ENCODE measurements at places on chromosomes 4 and X.

GRCh38 chr4:90542216-90542615, 415.0 kb downstream of the CCSER1 start:
- no peak for DNase-seq

DNA sequence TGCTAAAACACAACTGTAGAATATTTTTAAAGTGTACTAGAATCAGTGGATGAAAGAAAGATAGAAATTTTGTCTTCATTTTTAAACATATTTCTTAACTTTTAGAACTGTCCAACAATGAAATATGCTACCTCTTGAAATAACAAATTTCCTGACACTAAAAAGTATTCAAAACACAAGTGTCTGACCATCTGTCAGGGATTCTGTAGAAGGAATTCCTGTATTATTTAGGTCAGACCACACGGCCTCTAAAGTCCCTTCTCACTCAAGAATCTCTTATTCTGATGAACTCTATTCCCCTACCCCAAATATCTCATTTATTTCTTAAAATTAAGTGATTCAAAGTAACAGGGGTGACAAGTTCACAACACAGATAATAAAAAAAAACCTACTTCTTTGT, 99.1 kb downstream of the MAML3 start:
- DNase-seq = no peak

GRCh38 chr4:130053723-130054122, 957.8 kb downstream of the C4orf33 start:
- no peak for DNase-seq

GRCh38 chr4:102687373-102687981, 73.3 kb downstream of the MANBA start:
- no peak for DNase-seq

- DNase-seq = no peak
These were observed 134.5 kb upstream of the RASGEF1B start for GRCh38 chr4:81606166-81606565.

DNA sequence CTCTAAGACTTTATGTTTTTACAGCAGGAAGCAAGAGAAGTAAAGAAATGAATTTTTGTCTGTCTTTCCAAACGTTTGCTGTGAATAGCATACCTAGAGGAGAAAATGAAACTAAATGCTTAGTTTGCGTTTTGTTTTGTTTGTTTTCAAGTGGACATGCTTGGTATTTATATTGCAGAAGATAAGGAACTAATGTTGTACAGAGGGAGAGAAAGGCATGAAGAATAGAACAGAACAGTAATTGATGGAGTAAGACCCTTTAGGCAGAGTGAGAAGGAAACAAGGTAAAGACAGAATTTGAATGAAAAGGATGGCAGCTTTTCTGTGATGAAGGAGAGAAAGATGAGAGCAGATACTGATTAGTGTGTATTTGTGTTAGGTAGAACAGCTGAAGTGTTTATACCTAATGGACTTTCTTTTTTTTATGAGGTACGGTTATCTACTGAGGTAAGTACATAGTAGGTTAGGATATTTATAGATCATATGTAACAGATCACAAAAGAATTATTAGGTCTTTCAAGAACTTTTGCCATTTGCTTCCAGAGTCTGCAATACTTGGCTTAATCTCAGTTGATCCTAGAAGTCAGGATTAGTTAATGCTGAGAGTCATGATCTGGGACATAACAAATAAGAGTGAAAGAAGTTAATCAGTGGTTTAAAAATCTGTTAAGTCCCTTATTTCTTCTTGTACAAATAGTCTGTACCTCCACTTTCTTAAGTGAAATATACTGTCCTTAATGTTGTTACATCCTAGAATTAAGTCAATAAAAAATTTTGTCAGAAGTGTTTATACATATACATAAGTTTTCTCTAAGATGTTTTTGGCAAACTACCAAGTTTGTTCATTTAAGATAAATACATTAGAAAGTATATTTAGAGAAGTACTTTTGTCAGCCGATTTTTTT, 36.8 kb downstream of the FABP2 start:
- DNase-seq = no peak

DNA sequence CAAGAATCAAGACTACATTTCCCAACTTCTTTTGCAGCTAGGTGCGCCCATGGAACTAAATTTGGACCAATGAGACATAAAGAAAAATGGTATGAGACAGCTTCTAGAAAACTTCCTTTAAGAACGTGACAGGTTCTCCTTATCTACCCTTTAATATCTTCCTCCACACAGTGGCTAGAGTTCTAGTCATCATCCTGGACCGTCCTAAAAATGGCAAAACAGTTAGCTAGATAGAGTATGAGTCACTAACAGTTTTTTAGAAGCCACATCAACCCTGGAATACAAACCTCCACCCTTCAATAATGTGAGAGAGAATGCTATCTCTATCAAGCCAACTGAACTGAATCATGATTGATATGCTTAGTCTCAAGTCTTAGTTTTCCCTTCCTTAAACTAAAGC, 267.9 kb upstream of the SLC7A11 start:
- DNase-seq = no peak

GRCh38 chrX:12548746-12549145, 242.5 kb upstream of the PRPS2 start:
- DNase-seq = no peak

GRCh38 chr4:147491086-147491485, 10.2 kb downstream of the EDNRA start:
- DNase-seq = no peak
